Stomach (tissue), 19 donors: ENCODE measurements at places on chromosomes 7 and 10. TPM values are rescaled to one million over a fixed set of nuclear protein-coding genes. Genes with fewer than 3 reads are reported as not detected.

HOXA4 gene
- 5.9 TPM for polyA plus RNA-seq

SPAM1 gene
- polyA plus RNA-seq: not detected

MMD2 gene
- polyA plus RNA-seq: not detected

VWC2 gene
- polyA plus RNA-seq: not detected
